ENCODE measurements at places on chromosomes 1 and 21. TPM values are rescaled to one million over a fixed set of nuclear protein-coding genes. Genes with fewer than 3 reads are reported as not detected.

- peak; percentile 82 for DNase-seq
Observed at GRCh38 chr21:44300262-44300959, 558 bp downstream of the PFKL start.

TBCE gene
- 56.3 TPM for total RNA-seq

DNA sequence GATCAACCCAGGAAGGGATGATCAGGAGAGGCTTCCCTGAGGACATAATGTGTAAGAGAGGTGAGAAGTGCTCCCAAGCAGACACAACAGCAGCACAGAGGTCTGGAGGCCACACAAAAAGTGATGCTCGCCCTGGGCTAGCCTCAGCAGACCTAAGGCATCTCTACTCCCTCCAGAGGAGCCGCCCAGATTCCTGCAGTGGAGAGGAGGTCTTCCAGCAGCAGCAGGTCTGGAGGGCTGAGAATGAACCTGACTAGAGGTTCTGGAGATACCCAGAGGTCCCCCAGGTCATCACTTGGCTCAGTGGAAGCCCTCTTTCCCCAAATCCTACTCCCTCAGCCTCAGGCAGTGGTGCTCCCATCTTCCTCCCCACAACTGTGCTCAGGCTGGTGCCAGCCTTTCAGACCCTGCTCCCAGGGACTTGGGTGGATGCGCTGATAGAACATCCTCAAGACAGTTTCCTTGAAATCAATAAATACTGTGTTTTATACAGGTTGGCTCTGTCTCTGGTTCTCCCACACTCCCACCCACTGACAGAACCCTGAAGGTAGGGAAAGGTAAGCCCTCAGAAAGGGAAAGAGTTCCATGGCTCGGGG, 5.0 kb downstream of the GJB3 start:
- no peak for DNase-seq

SLC35F3 gene
- 10.1 TPM for total RNA-seq

GRCh38 chr1:3691421-3692204, 39.3 kb downstream of the TP73 start:
- no peak for DNase-seq

GRCh38 chr1:174222166-174222949, 63.0 kb downstream of the RABGAP1L start:
- DNase-seq, result no peak

- DNase-seq, result no peak
Observed at GRCh38 chr1:47675721-47676120, 237.9 kb downstream of the FOXD2 start.

TIAM1 gene
- total RNA-seq, result 0.67 TPM

DNA sequence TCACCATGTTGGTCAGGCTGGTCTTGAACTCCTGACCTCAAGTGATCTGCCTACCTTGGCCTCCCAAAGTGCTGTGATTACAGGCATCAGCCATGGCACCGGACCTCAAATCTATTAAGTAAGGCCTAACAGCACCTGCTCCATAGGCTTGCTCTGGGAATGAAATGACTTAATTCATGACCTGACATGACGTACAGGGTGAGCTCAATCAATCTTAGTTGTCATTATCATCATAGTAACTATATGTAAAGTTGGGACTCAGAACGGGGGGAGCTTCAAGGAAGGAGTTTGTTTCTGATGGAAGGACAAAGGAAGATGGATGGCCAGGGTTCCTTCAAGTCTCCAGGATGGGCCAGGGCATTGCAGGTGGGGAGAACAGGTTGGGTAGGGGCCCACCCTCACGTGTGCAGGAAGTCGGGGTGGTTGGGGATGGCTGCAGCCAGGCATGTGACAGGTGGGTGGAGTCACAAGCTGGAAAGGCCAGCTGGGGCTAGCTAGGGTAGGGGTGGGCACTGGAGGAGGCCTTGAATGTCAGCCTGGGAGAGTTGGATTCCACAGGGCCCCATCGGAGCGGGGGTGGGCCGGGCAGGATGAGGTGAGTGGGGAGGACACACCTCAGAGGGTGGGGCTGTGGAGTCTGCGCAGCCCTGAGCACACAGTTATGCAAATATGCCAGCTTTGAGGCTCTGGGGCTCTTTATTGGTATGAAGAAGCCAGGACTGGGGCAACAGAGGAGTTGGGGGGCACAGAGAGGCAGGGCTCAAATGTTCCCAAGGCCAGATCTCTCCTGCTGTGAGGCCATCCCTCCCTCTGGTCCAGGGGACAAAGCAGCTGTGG, 9.6 kb downstream of the TRIM62 start:
- DNase-seq, result no peak

DNA sequence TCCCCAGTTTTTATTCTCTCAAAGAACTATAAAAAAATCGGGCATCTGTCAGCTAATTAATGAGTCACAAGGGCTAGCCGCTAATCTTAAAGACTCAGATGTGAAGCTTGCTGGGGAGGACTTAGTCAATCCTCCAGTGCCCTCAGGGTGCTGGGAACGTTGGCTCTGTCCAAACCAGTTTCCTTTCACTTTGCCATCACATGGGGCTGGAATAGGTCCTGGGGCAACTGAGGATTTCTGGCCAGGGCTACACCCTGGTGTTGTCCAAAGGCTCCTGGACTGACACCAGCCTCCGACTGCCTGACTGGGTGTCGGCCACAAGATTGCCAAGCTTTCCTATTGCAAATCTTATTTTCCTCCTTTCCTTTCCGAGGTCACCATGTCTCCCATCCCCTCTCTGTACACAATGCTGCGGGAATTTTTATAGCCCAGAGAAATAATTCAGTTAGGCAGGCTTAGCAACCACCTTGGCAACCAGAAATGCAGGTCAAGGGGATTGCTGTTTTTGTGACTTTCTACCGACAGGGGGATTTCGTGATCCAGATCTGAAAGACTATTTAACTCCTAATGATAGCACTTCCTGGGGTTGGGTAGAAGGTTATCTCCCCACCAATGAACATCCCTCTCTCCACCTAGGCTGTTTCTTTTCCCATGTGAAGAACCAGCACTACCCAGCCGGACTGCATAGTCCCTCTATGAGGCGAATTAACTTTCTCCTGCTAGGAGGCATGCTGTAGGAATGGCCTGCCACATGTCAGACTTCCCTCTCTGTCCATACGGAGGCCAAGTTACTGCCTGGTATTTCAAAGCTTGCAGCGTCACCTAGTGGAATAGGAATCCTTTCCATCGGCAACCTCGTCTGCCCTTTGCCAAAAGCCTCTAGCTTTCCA, 29.9 kb upstream of the CTBS start:
- no peak for DNase-seq

PROX1 gene
- total RNA-seq, result not detected

All from Caki2 (cell line).